Kasumi-1 (cell line): ENCODE measurements at places on chromosomes 6 and 20.

- peak; percentile 96 for DNase-seq
These were observed 61.2 kb downstream of the C6orf52 start for GRCh38 chr6:10633216-10633615.

DNA sequence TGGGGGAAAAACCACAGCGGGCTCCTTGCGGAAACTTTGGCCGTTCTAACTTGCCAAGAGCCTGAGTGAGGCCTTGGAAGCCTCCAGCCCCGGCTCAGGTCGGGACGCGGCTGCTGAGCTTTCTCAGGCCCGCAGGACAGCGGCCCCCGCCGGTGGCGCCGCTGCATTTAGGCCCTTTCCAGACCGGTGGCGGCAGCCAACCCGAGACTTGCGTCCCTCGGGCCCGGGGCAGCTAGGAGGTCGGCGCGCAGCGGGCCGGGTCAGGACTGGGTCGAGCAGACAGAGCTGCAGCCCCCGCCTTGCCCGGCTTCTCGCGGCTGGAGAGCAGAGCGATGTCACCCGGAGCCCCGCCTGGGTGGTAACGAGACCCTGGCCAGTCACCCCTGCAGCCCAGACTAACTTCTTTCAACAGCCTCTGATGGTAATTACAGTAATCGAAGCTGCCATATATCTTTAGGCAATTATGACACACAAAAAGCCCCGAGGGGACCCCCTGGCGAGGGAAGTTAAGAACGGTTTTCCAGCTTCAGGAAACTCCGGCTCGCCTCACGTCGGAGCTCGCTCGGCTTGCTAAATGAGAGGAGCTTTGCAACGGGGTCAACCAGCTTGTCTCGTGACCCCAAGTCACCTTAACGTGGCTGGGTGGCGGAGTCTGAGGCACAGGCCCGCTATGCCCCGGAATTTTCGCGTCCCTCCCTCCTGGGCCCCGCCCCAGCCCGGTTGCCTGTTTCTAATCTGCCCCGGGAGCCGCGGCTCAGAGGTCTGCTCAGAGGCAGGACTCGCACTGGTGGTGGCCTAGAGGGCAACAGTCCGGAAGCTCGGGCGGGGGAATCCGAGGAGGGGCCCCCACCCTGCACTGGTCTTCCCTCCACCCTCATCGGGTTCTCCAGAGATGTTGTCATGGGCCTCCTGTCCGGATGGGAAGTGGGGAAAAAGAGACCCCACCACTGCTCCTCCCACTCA, 3.0 kb downstream of the NR2E1 start:
- DNase-seq = no peak

DNA sequence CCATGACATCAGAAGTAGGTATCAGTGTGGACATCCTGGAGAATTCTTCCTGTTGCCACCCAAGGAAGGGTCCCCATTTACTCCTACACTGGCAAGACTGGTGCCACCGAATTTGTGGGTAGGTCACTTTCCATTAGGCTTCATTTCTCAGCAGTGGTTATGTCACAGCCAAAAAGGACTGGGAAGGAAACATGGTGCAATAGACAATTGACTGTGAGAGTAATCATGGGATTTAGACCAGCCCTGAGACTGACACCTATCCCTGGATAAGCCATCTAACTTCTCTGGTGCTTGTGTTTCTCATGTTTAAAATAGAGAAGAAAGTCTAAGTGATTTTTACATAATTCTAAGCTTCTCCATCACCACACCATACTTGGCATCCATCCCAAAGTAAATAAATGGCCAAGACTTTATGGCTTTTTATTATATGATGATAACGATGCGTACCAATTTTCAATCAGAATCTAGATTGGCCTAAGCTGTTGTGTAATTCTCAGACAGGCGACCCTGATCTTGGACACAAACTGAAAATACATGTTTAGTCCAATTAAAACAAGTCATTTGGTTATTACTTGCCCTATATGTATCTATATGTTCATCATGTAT, 10.2 kb downstream of the SMPDL3A start:
- no peak for DNase-seq

- no peak for DNase-seq
These were observed 18.0 kb upstream of the PMEPA1 start for GRCh38 chr20:57727863-57728262.

DNA sequence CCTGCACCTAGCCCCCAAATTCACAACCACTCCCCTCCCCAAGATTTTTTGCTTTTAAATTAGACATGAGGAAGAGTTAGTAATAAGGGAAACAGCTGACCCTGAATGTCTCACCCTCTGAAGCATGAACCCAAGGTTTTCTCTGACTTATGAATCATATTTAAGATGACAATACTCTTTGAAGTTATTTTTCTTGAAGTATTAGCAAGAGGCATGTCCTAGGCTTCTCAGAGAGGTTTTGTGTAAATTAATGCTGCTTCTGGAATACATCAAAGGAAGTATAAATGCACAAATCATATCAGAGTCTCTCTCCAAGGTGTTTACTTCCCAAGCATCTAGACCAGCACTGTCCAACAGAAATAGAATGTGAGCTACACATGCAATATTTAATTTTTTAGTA, 408.1 kb upstream of the MARCKS start:
- DNase-seq = no peak

DNA sequence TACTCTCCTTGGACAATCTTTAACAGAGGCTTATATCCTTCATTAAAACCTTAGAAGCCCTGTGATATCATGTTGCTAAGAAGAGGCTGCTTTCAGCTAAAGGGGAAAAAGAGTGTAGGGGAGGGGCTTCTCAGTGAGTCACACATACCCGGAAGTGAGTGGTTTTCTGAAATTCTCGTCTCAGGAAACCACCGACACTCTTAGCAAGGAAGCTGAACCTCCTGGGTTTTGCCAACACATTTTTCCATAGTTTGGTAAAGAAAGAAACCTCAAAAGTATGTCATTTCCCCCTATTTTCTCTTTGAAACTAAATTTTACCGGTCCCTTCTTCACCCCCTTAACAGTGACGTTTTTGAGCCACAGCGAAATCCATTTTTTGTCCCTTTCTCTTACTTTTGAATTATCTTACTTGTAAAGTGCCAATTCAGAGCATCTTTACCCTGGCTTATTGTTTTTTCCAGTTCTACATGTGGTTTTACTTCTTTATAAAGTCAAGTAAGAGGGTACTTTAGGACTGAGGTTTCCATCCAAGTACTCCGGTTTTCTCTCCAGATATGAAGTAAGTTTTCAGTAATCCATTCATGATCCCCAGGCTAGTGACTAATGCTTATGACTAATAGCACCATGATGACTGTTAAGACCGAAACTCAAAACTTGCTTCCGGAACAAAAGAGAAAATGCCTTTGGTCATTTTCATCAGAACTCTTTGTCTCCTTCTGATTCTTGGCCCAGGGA, 219.3 kb downstream of the ARHGAP18 start:
- peak; percentile 96 for DNase-seq

GRCh38 chr20:17806739-17807441, 107.1 kb downstream of the BANF2 start:
- DNase-seq = no peak

GRCh38 chr20:21518292-21518991, 4.6 kb upstream of the NKX2-2 start:
- no peak for DNase-seq

GRCh38 chr6:114081730-114082129, 110.8 kb upstream of the HDAC2 start:
- no peak for DNase-seq

- DNase-seq = peak; percentile 40
These were observed at the start of gene KCNQ5 for GRCh38 chr6:72621291-72622093. TSS of gene KCNQ5 (plus strand) at chr6:72622064.

GRCh38 chr6:111874025-111874415, 768 bp upstream of the FYN start:
- no peak for DNase-seq

- no peak for DNase-seq
These were observed 252.2 kb downstream of the HACE1 start for GRCh38 chr6:104607501-104607900.

DNA sequence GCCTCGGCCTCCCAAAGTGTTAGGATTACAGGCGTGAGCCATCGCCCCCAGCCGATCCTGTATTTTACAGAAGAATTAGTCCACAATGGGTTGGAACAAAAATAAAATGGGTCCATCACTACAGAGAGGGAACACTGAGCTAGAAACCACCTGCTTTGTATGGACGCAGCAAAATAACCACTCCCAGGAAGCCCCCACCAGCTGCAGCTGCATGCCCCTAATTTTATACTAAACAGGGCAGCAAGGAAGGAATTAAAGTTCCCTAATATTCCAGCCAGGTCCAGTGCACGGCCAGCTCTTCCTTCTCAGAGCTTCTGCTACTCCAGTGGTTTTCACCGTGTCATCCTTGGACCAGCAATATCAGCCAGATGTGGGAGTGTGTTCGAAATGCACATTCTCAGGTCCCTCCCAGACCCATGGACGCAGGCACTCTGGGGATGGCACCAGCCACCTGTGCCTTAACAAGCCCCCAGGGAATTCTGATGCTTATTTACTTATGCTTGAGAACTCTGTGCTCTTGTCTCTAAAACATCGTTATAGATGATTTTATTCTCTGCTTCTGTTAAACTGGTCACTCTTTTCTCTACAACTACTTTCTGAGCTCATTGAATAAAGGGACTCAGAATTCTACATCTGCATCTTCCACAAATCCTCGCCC, 189.5 kb upstream of the SLC24A3 start:
- no peak for DNase-seq

DNA sequence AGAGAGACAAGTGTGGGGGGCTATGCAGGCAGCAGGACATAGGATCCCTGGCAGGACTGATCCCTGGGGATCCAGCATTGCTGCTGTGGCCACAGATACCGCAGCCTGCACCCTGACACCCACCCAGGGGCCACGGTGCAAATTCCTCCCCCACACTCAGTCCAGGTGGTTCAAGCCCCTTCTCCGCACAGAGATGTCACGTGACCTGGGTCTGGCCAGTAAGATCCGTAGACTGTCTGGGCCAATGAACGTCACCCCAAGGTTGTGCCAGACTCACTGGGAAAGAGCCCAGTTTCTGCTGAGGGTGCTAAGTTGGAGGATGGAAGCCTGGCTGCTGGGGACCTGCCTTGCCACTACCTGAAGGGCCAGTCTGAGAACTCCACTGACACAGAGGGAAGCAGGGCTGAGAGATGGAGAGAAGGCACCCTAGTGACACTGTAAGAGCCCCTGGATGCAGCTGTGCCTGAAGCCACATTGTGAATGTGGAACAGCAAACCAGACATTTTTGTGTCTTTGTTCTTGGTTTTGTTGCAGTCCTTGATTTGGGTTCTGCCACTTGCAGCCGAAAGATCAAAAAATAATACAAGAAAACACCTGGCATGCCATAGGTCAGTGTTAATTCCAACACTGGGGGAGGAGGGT, 228.6 kb downstream of the PREX1 start:
- DNase-seq = no peak

GRCh38 chr20:35091816-35092523, 637 bp downstream of the TRPC4AP start:
- peak; percentile 5 for DNase-seq

DNA sequence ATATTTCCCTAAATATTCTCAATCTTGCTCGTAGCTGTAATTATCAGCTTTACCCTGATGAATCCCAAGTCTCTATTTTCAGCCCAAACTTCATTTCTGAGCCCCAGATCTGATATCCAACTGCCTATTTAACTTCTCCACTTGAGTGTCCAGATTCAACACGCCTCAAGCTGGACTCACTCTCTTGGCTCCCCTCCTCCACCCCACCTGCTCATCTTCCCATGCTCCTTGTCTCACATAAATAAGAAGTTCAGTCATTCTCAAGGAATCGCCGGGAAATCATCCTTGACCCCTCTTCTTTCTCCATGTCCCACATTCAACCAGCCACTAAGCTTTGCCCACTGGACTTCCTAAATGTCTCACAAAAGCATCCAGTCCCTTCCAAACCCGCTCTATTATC, 89.9 kb upstream of the STMND1 start:
- DNase-seq = no peak

DNA sequence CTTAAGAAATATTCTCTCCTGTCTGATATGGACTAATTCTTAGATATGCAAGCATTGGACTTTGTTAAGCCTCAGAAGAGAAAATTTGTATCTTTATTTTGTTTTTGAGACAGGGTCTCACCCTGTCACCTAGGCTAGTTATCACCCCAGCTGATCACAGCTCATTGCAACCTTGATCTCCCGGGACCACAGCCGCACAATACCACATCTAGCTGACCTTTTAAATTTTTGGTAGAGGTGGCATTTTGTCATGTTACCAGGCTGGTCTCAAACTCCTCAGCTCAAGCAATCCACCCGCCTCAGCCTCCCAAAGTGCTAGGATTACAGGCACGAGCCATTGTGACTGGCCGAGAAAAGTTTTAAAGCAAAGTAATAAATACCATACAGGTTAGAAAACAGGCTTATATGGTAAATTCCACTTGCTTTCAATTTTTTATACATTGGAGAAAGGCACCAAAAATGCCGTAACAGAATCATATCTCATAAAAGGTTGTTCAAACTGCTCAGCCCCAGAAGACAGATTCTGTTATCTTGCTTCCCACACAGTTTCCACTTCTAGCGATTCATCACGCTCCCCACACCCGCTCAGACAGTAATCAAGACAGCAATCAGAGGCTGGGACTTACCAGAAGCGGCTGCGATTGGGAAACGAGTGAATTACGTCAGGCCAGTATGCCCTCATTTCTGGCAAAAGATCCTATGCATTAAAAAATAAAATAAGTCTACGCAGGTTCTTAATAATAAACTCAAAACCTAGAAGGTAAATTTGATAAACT, 13.8 kb downstream of the RNASET2 start:
- DNase-seq = no peak

DNA sequence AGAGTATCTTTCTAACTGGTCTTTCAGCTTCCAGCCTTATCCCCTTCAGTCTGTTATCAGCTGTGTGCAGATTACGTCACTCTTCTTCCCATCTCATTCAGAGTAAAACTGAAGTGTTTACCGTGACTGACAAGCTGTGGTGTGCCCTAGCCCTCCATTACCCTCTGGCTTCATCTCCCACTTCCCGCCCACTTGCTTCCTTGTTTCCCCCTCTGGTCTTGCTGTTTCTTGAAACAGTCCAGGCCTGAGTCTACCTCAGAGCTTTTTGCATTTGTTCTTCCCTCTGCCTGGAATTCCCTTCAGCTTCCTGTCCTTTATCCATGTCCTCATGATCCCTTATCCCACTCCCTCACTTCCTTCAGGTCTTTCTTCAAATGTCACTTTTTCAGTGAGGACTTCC, 66.9 kb downstream of the CARMIL1 start:
- no peak for DNase-seq

- no peak for DNase-seq
These were observed 426.8 kb downstream of the MAFB start for GRCh38 chr20:40262219-40262618.

- DNase-seq = peak; percentile 77
These were observed 408.6 kb upstream of the ADGRB3 start for GRCh38 chr6:68226460-68226859.
